ENCODE measurements at places on chromosomes 2 and 18.

DNA sequence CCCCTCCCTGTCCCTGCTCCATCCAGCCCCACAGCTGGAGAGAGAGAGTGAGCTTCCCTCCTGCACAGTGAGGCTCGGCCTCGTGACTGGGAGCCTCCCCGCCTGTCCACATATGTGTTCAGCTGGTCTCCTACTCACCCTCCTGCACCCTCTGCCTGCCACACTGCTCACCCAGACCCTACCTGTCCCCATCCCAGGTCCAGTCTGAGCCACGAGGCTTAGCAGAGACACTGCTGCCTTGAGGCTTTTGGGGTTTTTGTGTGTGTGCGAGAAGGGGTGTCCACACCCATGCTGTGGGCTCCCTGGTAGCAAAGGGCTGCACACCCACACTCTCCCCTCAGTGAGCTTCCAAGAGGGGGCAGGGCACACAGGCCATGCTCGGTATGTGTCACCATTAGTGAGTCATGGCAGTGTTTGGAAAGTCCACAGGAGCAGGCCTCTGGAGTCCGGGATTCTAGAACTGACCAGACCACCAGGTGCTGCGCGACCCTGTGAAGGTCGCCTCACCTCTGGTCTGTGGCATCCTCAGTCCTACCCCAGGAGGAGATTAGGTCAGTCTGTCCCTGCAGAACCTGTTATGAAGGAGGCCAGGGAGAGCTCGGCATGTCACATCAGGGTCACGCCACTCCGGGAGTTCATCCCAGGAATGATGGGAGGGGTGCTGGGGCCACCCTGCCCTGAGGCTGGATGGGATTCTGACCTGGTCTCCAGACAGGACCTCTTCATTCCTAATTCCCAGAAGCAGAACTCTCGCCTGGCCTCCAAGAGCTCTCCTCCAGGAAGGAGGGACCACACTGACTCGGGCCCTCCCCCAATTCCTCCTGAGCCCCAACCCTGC is 39.9 kb upstream of the SMAD7 start:
- DNase-seq: no peak

- DNase-seq: no peak
These were observed 185.1 kb upstream of the CNTNAP5 start for GRCh38 chr2:123840016-123840415.

GRCh38 chr2:161177969-161178368 is 17.7 kb downstream of the TANK start:
- no peak for DNase-seq

GRCh38 chr18:12744103-12744502 is 41.3 kb downstream of the PSMG2 start:
- DNase-seq: no peak

DNA sequence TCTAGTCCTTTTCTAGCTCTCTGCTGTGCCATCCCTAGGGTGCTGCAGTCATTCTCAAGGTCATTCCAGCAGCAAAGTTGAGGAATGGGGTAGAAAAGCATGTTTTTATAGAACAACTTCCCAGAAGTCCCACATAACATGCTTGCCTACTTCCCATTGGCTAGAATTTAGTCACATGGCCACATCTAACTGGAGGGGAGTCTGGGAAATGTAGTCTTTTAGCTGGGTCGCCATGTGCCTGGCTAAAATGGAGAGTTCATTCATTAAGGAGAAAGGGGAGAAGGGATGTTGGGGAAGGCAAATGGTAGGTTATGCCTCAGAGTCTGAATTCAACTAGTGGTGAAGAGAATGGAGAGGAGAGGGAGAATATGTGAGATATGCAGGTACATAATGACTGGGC is 85.7 kb downstream of the SLC4A3 start:
- no peak for DNase-seq

DNA sequence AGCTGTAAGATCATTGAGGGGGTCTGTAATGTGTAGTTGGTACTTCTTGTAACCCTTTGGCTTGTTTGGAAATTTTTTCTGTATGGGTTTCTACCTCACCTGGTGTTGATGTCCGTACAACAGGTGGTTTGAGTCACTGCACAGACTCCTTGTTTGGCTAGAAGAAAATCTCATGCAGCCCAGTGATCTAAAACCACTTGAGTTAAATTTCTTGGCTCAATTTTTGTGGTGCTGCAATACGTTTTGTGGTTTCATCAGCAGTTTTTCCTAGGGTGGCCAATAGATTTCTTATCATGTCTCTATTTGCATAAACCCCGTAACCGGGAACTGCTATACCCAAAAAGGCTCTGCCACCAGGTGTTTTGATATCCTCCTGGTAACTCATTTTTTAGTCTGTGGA is 43.4 kb downstream of the CERS6 start:
- no peak for DNase-seq

GRCh38 chr2:64392529-64392928 is 61.4 kb upstream of the LGALSL start:
- no peak for DNase-seq

Data from activated CD4-positive, alpha-beta T cell treated with anti-CD3 and anti-CD28 coated beads, Interleukin-2, amount 50 U/mL, for 48 hours (primary cell).